ENCODE measurements at places on chromosomes 4 and X.
A peak's percentile ranks its signal among the peaks of the same experiment; 100 is the strongest.

GRCh38 chr4:14583331-14583730, 418.9 kb upstream of the CPEB2 start:
- no peak for DNase-seq

- no peak for DNase-seq
Measured at GRCh38 chrX:21873063-21873775, 17.4 kb downstream of the YY2 start.

DNA sequence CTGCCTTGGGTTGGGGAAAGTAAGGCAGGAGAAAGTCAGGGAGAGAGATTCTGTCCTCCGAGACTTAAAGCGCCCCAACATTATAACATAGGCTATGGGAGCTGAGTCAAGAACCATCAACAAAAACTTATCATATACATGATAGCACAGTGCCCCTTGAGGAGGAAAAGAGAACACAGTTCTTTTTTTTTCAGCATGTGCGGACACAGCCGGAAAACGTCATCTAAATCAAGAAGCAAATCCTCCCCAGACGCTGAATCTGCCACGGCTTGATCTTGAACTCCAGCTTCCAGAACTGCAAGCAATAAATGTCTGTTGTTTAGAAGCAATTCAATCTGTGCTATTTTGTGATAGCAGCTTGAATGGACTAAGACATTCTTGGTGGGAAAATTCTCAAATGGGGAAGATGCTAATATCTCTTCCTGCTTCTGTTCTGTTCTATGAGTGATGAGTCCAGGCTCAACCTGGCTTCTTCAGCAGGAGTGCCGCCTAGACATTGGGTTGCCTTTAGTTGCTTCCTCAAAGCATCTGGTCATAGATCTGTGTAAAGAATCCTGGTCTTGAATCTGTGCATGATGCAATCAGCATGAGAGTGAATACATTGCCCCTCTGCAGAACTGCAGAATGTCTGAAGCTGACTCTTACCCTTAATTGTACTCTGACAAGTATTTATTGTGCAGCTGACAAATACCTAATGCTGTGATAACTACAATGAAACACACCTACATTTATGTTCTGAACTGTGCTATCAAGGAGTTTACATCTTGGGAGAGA, 549.8 kb upstream of the PRKX start:
- DNase-seq = no peak

DNA sequence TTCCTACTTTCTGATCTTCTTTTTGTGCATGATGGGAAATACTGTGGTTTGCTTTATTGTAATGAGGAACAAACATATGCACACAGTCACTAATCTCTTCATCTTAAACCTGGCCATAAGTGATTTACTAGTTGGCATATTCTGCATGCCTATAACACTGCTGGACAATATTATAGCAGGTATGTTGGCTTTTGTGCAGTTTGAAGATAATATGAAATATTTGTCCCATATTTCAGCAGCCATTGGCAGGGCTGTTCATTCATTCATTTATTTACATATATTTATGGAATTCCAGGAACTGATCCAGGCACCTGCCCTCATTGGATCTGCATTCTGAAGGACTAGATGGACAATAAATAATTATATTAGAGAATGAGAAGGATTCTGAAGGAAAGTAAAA, 96.9 kb downstream of the NPFFR2 start:
- DNase-seq = no peak

GRCh38 chr4:3107691-3108121, 33.2 kb downstream of the HTT start:
- DNase-seq = no peak

GRCh38 chr4:76809594-76810305, 88.2 kb downstream of the SOWAHB start:
- DNase-seq = no peak

DNA sequence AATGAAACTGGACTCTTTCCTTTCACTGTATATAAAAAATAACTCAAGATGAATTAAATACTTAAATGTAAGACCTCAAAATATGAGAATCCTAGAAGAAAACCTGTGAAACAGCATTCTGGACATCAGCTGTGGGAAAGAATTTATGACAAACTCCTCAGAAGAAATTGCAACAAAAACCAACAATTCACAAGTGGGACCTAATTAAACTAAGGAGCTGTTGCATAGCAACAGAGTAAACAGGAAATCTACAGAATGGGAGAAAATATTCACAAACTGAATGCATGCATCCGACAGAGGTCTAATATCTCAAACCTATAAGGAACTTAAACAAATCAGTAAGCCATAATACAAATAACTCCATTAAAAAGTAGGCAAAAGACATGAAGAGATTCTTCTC, 851.7 kb upstream of the PCDH10 start:
- no peak for DNase-seq

GRCh38 chr4:82801910-82802521, 3.4 kb upstream of the SCD5 start:
- DNase-seq = no peak

DNA sequence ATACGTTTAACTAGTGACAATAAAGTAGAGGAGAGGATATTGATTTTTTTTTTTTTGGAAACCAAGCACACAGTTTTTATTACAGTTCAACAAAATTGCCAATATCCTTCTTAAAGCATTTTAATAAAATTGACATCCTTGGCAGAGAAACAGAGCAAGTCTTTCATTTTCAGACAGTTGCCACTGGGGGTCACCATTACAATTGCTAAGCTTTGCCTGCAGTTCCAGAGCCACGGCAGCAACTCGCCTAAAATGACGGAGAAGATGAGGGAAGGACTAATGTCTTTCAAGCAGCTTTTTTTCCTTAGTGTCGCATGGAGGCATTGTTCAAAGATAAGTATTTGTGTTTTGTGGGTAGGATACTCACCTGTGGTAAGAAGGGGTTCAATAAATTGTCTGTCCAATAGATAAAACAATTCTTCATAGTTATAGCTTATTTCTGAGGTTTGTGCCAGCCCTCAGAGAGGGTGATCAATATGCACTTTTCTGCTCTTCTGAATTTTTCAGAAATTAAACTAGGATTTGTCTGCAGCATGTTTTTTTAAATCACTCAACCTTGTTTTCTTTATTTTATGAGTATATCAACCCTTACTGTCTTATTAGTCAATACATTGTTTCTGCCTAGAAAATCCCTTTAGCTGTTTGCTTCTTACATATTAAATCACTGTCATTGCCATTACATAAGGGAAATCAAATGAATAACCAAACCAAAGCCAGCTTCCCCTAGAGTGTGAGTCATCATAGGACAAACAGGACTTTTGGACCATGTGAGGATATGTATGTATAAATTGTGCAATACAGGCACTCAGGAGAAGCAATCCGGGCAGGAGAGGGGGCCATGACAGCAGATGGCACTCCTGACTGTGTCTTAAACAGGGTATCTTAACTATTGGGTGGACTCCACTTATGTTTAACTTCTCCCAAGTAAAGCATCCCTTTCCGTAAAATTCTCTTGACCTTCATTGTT, 508.1 kb upstream of the ARX start:
- no peak for DNase-seq

- DNase-seq = no peak
Measured at GRCh38 chr4:140800666-140801065, 44.5 kb upstream of the TBC1D9 start.

- no peak for DNase-seq
Measured at GRCh38 chrX:3144651-3145050, 103.4 kb downstream of the ARSF start.

GRCh38 chrX:98331407-98331806, 1447.7 kb downstream of the RPA4 start:
- DNase-seq = no peak

DNA sequence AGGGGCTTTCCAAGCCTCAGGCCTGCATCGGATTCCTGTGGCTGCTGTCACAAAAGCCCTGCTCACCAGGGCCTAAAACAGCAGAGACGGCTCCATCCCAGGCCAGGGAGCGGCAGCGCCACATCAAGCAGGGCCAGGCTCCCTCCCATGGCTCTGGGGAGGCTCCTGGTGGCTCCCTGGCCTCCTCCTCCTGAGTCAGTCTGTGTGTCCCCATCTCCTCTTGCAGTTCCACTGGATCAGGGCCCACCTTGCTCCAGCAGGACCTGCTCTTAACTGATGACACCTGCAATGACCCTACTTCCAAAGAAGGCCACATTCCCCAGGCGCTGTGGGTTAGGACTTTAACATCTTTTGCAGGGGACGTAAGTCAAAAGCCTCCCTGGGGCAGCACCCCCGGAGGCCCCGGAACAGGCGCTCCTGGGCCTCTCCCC, 51.9 kb downstream of the CPZ start:
- peak; percentile 53 for DNase-seq

DNA sequence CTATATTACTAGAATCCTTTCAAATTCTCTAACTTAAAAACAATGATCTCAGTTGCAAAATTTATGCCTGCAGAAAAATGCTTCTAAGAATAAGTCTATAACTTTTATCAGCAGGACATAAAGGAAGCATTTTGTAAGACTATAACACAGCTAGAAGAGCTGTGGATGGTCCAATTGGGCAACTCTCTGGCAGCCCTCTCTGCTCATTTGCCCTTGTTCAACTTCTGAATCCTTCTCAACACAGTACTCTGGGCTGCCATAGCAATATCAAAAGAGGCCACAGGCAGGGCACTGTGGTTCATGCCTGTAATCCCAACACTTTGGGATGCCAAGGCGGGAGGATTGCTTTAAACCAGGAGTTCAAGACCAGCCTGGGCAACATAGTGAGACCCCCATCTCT, 88.5 kb downstream of the MID1 start:
- DNase-seq = no peak

DNA sequence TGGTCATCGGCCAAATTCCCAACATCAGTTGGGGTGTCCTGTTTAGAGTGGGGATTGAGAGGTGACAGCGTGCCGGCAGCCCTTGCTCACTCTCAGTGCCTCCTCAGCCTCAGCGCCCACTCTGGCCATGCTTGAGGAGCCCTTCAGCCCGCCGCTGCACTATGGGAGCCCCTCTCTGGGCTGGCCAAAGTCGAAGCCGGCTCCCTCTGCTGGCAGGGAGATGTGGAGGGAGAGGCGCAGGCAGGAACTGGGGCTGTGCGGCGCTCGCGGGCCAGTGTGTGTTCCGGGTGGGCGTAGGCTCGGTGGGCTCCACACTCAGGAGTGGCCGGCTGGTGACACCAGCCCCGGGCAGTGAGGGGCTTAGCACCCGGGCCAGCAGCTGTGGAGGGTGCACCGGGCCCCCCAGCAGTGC, 7.1 kb upstream of the CENPU start:
- no peak for DNase-seq

- DNase-seq = no peak
Measured at GRCh38 chrX:147550217-147550616, 361.5 kb upstream of the FMR1 start.

DNA sequence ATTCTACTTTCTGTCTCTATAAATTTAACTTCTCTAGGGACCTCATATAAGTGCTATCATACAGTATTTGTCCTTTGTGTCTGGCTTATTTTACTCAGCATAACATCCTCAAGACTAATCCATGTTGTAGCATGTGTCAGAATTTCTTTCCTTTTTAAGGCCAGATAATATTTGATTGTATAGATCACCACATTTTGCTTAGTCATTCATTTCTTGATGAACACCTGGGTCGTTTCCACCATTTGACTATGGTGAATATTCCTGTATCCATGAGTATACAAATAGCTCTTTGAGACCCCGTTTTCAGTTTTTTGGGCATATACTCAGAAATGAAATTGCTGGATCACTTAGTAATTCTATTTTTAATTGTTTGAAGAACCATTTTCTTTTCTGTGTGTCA, 12.0 kb downstream of the CNGA2 start:
- DNase-seq = no peak

GRCh38 chrX:124194199-124194598, 138.3 kb upstream of the TEX13D start:
- peak; percentile 66 for DNase-seq

- DNase-seq = no peak
Measured at GRCh38 chrX:49991758-49992157, 69.4 kb downstream of the CLCN5 start.

GRCh38 chrX:133323431-133323830, 91.9 kb downstream of the GPC4 start:
- DNase-seq = no peak

DNA sequence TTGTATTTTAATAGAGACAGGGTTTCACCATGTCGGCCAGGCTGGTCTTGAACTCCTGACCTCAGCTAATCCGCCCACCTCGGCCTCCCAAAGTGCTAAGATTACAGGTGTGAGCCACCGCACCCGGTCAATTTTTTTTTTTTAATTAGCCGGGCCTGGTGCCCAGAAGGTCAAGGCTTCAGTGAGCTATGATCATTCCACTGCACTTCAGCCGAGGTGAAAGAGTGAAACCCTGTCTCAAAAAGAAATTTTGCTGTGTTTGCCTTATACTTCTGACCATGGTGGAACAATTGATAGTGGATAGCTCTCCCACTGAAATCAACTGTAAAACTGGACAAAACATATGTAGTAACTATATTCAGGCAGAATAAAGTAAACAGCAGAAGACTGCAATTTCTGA, 24.0 kb upstream of the SMIM14 start:
- DNase-seq = no peak

GRCh38 chr4:24753519-24753918, 41.9 kb upstream of the SOD3 start:
- DNase-seq = no peak

Measured in ascending aorta (tissue), 2 donors.